GM06990 (cell line): ENCODE measurements at places on chromosomes 4 and X.

DNA sequence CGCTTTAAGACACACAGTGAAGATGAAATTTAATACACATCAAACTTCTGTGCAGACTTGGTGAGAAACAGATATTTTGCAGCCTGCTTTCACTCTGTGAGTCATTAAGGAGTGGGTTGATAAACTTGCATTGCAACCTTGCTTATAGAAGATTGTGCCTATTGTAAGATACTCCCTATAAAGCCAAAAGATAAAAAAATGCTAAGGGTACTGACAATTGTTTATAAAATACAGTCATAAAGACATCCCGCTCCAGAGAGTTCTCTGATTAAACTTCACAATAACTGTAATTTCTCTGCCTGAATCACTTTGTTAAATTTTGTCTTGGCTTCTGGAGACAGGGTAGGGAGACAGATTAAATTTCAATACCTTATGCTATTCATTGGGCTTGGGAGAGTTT is 49.1 kb downstream of the GALNT7 start:
- no peak for DNase-seq

DNA sequence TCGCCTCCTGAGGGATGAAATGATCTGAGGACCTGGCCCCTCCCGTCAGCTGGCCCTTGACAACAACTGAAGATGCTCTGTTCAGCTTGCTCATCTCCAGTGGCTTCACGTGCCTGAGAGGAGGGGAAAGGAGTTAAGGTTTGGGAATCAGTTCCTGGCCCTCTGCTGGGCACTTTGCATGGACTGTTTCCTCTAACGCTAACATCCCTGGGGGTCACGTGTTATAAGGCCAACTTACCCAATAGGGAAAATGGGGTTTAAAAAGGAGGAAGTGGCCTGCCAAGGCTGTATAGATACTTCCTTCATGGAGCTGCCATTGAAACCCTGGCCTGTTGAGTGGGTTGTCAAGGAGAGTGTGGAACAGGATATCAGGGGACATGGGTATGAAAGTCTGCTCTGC is 65.6 kb downstream of the OR13H1 start:
- DNase-seq, result no peak

DNA sequence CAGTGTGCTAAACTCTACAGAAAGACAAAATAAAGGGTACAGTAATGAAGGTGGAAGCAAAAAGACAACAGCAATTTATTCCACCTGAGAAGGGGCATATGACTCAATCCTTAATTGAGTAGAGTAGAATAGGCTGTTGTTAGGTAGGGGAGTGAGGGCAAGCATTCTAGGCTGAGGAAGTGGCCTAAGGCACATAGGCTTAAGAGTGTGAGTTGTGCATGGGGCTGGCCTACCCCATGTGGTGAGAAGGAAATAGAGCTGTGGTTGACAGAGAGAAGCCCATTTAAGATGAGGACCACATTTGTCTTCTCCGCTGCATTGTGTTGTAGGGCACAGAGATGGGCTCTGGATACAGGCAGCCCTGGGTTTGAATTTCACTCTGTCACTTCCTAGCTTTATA is 3.4 kb upstream of the ZCCHC18 start:
- no peak for DNase-seq

DNA sequence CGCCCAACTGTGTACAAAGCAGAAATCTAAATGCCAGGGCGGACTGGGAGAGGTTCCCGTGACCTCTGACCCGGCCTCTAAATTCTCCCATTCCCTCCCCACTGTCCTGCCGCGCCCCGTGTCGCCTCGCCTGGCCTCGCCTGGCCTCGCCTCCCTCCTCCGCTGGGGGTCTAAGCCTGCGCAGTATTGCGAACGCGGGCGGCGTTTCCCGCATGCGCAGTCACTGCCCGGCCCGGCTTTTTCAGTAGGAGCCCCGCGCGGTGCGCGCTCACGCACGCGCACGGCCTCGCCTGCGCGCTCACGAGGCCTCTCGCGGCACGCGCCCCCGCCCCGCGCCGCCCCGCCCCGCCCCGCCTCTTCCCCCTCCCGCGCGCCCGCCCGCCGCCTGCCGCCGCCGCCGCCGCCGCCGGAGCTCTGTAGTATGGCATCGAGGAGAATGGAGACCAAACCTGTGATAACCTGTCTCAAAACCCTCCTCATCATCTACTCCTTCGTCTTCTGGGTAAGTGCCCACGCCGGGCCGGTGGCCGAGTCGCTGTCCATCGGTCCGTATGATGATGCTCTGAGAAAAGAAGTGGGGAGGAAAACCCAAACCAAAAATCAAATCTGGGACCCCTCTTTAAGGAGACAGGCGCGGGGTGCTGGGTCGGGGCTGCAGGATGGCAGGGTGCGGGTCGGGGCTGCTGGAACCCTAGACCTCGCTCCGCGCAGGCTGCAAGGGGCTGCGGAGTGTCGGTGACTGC is at the start of gene TSPAN7:
TSPAN7 (plus strand) TSS at position 417 of the 743 bp plus-strand sequence; CDS start at position 422, 5 bp downstream.
- peak; percentile 78 for DNase-seq

GRCh38 chr4:26197018-26197779 is 123.6 kb upstream of the RBPJ start:
- peak; percentile 58 for DNase-seq

GRCh38 chr4:148982200-148982599 is 540.0 kb upstream of the NR3C2 start:
- DNase-seq, result no peak

DNA sequence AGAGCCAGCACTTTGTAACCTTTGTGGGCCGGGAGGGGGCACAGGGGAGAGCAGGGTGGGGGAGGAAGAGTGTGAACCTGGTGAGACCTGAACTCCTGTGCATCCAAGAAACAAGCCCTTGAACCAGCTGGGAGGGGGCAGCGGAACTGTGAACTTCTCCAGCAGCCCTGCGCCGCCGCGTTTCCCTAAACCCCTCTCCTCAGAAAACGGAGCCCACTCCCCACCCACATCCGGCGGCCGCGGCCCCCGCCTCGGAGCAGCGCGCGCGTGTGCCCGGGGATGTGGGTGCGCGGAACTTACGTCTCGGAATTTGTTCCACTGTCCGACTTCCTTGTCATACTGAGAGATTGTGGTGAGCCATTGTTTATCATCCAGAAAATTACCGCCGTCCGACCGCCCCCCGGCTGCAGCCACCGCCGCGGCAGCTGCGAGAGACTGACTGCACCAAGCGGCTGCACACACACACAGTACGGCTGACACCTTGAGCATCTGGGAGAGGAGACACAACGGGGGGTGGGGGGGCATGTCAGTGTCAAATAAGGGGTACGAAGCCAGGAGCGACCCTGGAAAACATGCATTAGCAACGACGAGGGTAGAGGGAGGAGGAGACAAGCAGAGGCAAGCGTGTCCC is 494 bp downstream of the SPOCK3 start:
- DNase-seq, result peak; percentile 52

- DNase-seq, result no peak
Measured at GRCh38 chr4:105994061-105994460, 98.8 kb downstream of the NPNT start.

- DNase-seq, result no peak
Measured at GRCh38 chr4:19402581-19403065, 849.1 kb upstream of the SLIT2 start.

GRCh38 chrX:141220342-141221008 is 21.8 kb downstream of the SPANXC start:
- DNase-seq, result no peak

DNA sequence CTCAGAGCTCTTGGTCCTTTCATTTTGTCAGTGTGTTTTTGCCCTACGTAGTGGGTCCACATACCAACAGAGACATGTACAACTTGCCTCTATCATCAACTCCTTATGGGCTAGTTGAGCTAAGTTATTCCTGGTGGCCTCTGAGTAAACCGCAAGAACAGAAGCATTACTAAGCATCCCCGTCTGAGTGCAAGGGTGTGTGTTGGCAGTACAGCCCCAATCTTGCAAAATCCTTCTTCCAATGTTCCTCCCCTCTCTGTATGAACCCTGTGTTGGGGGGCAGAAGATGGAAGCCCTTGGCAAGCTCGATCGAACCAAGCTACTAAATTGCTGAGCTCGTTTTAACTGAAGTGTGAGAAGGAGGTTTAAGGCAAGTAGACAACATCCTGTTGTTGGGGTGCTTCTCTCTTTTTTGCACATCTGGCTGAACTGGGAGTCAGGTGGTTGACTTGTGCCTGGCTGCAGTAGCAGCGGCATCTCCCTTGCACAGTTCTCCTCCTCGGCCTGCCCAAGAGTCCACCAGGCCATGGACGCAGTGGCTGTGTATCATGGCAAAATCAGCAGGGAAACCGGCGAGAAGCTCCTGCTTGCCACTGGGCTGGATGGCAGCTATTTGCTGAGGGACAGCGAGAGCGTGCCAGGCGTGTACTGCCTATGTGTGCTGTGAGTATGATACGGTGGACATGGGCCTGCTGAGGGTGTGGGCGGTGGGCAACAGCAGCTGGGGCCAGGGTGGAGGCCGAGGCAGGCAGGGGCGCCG is at the start of gene SH2D1A:
SH2D1A (plus strand) TSS at position 447 of the 760 bp plus-strand sequence; CDS start at position 527, 80 bp downstream.
- no peak for DNase-seq

DNA sequence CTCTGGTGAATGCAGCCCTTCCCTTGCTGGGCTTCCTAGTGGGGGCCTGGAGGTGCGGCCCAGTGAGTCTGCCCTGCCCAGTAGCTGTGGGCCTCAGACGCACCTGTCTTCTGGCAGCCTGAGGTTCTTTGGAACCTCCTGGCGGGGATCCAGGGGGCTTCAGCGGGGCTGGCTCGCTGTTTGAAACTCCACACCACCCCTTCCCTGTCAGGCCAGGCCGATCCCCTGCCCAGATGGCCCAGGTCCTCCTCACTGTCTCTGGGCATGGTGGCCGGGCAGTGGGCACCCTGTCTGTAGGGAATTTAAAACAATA is 10.7 kb upstream of the NKX1-1 start:
- no peak for DNase-seq
